ENCODE measurements at places on chromosomes 7 and 10. TPM values are rescaled to one million over a fixed set of nuclear protein-coding genes. Genes with fewer than 3 reads are reported as not detected.

PWWP2B gene
- total RNA-seq = 16.9 TPM

PMS2 gene
- 32.1 TPM for total RNA-seq

PLXDC2 gene
- total RNA-seq = not detected

SPDYE6 gene
- not detected for total RNA-seq

ITPRID1 gene
- not detected for total RNA-seq

TRA2A gene
- total RNA-seq = 112 TPM

VOPP1 gene
- total RNA-seq = 200 TPM

CARD11 gene
- total RNA-seq = 63.3 TPM

GIMAP5 gene
- not detected for total RNA-seq

PAPSS2 gene
- total RNA-seq = 71.8 TPM

GNAT3 gene
- total RNA-seq = not detected

ZCCHC24 gene
- 6.0 TPM for total RNA-seq

GIMAP7 gene
- total RNA-seq = not detected

SLC16A12 gene
- 0.65 TPM for total RNA-seq

TAS2R5 gene
- 1.1 TPM for total RNA-seq

SPDYE18 gene
- 0.44 TPM for total RNA-seq

AKR1C8 gene
- total RNA-seq = 2.7 TPM

CADPS2 gene
- 11.9 TPM for total RNA-seq

DDIT4 gene
- total RNA-seq = 212 TPM

LOXL4 gene
- total RNA-seq = 2.5 TPM

OR6V1 gene
- total RNA-seq = not detected

GOLGA7B gene
- 1.1 TPM for total RNA-seq

GPR146 gene
- 4.3 TPM for total RNA-seq

C10orf62 gene
- total RNA-seq = 0.45 TPM

BLNK gene
- 0.98 TPM for total RNA-seq

RHOBTB1 gene
- 7.8 TPM for total RNA-seq

All from PC-9 (cell line).